ENCODE measurements at places on chromosomes 2 and 18.

DNA sequence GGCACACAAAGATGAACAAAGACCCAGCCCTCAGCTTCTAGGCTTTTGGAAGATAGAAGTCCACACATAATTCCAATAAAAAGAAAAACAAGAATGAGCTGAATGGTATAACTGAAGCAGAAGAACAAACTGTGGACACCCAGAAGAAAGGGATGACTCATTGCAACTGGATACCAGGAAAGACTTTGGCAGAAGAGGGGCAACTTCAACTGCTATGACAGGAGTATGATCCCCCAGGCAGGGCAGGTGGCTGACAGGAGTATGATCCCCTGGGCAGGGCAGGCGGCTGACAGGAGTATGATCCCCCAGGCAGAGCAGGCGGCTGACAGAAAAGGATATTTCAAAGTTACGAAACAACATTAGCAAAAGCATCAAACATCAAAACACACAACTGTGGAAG is 21.6 kb downstream of the PID1 start:
- DNase-seq = no peak

- DNase-seq = peak; percentile 37
Observed at GRCh38 chr2:42513252-42513918, 19.6 kb upstream of the KCNG3 start.

- DNase-seq = no peak
Observed at GRCh38 chr18:79919089-79919488, 32.4 kb downstream of the SLC66A2 start.

GRCh38 chr2:229022071-229022470 is 249.0 kb downstream of the PID1 start:
- DNase-seq = no peak

GRCh38 chr2:170170281-170171040 is 7.5 kb upstream of the MYO3B start:
- DNase-seq = no peak

- no peak for DNase-seq
Observed at GRCh38 chr2:196376984-196377877, 205.9 kb upstream of the STK17B start.

DNA sequence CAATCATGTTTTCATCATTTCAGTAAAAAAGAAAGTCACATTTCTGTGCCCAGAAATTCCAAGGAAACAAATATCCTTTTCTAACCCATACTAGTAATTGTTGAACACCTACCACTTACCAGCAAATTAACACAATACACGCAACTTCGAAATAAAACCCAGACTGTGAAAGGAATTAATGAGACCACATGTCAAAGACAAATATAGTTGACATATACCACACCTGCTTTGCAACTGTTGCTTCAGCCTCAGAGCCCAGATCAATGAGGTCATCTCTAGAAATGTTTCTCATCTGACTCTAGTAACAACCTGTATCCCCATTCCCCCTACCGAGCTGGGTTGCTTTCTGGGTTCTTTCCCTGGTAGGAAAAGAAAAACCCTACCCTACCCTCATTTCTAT is 52.6 kb downstream of the TRIP12 start:
- DNase-seq = no peak

GRCh38 chr2:7004636-7005035 is 87.4 kb downstream of the RNF144A start:
- peak; percentile 37 for DNase-seq

- no peak for DNase-seq
Observed at GRCh38 chr2:165897726-165898125, 55.9 kb downstream of the TTC21B start.

GRCh38 chr18:76679945-76680344 is 142.4 kb upstream of the ZNF236 start:
- DNase-seq = no peak

Data from common myeloid progenitor, CD34-positive (primary cell).